AG08395 (cell line): ENCODE measurements at places on chromosomes 6 and 20.

- no peak for DNase-seq
These were observed 53.1 kb upstream of the SMOC2 start for GRCh38 chr6:168387911-168388310.

DNA sequence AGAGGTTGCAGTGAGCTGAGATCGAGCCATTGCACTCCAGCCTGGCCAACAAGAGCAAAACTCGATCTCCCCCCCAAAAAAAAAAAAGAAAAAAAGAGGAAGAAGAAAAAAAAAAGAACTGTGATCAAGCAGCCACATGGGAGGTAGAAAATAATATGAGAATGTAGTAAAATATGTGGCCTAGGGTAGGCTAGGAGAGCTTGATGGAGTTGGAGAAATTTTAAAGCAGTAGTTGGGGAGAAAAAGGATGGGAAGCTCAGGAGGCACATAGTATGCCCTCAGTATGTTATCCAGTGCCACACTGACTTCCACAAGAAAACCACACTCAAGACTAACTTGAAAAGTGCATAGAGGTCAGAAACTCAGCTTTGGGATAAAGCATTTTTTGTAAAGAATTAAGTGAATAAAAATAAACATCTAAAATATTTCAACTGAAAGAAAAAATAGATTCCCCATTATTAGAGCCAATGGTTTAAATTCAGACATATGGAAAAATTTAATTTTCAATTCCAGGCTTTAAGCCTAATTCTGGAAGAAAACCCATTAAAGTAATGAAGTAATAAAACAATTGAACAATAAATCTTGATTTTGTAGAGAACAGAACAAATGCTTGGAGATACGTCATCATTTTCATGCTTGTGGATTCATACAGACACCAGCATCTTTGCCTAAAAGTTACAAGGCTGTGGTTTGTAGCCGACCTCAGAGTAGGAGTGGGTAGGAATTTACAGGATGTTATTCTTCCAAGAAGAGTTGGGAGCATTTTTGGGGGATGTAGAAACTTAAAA is 34.7 kb downstream of the PLEKHG1 start:
- DNase-seq, result no peak

- peak; percentile 70 for DNase-seq
These were observed 16.7 kb upstream of the ENTPD6 start for GRCh38 chr20:25178563-25179438.

DNA sequence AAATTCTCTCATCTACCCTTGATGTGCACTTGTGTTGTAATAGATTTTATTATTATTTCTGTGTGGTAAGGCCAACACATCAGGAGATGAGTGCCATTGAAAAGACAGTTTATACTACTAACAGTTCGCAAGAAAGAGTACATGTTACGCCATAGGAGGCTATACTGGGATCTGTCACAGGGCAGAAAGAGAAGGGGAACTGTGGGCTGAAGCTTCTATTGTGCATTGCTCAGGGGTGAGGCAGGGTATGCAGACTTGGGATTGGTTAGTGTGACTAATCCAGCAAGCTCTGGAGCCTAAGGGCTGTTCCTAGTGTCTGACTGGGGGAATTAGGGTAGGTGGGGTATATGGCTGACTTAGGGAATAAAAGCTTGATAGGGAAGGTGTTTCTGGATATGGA is 50.9 kb downstream of the GPR63 start:
- no peak for DNase-seq

DNA sequence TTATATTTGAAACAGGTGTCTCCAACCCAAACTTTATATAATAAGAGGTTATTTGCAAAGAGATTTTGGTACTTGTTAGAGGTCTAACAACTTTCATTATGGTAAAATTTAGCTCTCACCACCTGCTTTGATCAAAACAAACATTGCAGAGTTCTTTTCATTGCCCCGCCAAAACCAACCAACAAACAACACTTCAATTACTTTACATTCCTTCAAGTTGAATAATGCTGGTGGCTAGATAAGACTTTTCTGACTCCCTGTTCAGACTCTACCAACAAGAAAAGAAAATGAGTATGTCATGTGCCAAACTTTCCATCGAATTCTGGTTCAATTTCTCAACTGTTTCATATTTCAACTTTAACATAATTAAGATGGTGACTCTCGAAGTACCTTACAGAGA is 311.1 kb downstream of the ADGRG6 start:
- no peak for DNase-seq

DNA sequence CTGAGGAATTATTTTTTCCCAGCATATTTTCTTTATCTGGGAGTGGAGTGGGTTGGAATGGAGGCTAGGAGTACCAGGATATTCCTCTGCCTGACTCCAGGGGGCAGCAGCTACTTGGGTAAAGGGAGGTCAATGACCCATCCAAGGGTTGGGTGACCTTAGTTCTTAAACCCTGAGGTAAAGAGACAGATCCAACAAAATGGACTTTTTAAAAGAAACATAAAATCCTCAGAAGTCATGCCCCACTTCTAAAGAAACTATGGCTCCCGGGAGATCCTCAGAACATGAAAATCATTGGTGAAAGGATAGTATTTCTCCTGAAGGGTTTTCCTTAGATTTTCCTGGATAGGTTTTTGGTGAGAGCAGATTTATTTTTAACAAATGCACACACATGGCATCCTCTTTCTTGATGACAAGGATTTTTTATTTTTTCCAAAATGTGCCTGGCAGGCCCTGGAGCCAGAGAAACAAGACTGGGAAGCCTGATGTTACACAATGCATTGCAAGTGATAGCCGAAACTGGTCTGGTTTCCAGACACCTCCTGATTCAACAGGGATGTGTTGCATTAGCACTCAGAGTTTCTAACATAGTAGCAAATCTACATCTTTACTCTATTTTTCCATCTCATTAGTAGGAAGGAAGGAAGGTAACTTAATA is 240.9 kb upstream of the BTBD3 start:
- DNase-seq, result peak; percentile 76

- DNase-seq, result no peak
These were observed 38.4 kb upstream of the FUCA2 start for GRCh38 chr6:143549949-143550268.

GRCh38 chr20:4320291-4320690 is 304.9 kb upstream of the RNF24 start:
- DNase-seq, result no peak

- DNase-seq, result no peak
These were observed 645.8 kb upstream of the ARID1B start for GRCh38 chr6:156131221-156131903.

GRCh38 chr20:358891-359555 is 12.1 kb downstream of the NRSN2 start:
- DNase-seq, result peak; percentile 18

GRCh38 chr20:21982559-21982958 is 277.1 kb downstream of the PAX1 start:
- peak; percentile 20 for DNase-seq

GRCh38 chr20:17666481-17666880 is 15.6 kb downstream of the RRBP1 start:
- no peak for DNase-seq

GRCh38 chr20:16505894-16506293 is 67.4 kb downstream of the KIF16B start:
- no peak for DNase-seq

DNA sequence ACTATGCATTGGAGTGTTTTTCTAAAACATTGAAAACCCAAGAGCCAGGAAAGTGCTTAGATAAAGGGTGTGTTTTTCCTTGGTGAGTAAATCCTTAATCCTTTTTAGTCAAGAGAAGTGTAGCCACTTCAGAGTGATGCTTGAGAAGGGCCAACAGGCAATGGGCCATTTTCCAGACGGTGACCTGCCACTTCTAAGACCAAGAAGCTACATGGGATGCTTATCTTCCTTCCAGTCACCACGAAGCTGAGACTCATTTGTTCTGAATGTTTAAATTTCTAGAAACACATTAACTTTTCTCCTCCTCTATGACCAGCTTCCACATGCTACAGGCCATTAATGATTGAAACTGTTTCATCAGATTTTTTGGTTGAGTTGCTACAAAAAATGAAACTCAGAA is 34.4 kb upstream of the NHSL1 start:
- DNase-seq, result no peak

DNA sequence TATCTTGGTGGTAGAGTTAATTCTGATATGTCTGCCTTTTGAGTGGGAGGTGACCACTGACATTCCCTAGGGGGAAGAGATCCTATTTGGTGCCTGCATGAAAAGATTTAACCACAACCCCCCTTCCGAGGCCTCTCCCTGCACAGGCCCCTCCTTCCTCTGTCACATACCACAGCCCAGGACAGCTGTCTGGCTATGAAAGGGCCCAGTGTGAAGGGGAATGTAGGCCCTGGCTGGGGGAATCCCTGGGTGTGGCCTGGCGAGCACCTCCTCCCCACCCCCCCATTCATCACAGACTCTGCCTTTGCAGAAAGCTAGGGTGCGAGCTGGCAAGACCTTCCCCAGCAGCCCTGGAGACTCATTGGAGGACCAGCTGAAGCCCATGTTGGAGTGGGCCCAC is 27.4 kb upstream of the MAPRE1 start:
- DNase-seq, result no peak

DNA sequence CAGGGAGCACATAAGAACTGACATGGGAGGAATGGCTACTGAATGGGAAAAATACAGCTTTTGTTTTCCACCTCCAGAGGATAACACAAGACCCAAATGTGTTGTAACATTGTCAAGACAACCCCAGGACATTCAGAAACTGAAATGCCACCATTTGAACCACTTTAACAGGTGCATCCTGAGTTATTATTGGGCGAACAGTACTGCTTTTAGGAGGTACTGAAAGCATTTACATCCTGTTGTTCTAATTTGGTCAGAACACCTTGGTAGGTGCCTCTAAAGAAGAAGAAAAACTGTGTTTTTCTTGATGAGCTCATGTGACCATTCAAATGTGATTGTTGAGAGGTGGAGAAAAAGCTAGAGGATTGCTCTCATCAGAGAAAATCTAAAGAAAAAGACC is 6.4 kb upstream of the TXNDC5 start:
- DNase-seq, result no peak

DNA sequence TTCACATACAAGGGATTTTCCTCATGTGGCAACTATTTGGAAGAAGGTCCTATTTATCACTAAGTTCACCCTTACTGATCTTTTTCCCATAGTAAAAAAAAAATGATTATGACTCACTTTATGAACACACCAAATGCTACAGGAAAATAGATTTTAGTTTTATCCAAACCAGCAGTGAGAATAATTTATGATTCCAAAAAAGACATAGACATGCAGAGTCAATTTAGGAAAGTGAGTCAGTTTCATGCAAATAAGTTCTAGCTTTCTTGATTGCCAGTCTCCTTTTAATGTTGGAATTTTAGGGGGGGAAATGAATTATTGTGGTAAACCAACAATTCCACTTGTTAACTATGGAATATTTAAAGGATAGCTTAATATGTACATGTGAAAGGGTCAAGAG is 64.0 kb upstream of the RNF146 start:
- DNase-seq, result peak; percentile 24

GRCh38 chr6:21914121-21914973 is 320.8 kb downstream of the SOX4 start:
- no peak for DNase-seq

DNA sequence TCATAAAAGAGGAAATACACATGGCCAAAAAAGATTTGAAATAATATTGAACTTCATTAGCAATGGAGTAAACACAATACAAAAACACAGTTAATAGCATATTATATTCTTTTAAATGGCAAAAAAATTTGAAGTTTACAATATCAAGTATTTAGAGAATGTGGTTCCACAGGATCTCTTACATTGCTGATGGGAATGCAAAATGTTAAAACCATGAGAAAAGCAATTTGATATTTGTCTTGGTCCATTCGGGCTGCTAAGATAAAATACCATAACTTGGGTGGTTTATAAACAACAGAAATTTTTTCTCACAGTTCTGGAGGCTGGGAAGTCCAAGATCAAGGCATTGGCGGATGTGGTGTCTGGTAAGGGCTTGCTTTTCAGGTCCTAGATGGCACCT is 154.0 kb upstream of the PLN start:
- DNase-seq, result no peak

DNA sequence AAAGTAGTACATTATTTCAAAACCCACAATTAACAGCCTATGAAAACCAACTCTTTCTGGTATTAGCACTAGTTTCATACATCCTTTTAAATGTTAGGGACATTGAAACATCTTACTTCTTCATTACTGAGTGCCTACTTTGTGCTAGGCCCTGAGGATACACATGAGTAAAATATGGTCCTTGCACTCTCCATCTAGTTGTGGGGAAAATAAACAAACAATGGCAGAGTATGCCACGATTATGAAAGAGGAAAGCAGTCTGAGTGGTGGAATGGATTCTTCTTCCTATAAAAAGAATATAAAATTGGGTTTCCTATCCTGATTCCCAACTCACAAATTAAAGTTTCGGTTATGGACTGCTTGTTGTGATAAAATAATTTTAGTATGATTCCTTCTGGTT is 84.9 kb downstream of the ATXN1 start:
- DNase-seq, result no peak

DNA sequence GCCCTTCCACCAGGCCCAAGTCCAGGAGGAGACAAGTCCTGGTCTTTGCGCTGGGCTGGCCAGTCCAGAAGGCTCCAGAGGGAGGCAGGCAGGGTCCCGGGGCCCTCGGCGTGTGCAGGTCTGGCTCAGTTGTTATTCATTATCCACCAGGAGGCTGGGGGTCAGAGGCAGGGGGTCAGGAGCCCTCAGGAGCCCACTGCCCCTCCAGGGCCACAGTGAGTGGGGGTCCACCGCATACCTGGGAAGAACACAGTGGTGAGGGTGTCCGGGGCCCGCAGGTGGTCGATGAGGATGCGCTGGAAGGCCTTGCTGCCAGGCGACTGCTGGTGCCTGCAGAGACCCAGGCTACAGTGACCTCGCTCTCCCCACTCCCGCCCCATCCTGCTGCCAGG is 4.4 kb upstream of the C20orf144 start:
- no peak for DNase-seq

DNA sequence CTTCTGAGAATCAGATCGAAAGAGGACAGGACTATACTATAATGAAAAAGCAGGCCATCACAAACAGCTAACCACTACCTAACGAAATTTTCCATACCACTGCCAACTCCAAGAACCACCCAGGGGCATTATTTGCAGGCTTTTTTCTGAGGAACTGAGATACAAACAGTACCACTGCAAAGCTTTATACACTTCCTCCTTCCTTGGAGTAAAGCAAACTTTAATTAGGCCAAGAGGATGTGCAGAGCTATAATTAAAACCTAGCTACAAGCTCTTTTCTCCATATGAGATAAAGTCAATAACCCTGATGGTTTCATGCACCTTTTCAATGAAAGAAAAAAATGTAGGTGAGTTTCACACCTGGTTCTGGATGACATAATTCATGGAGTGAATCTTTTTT is 68.5 kb downstream of the ELOVL5 start:
- DNase-seq, result no peak

DNA sequence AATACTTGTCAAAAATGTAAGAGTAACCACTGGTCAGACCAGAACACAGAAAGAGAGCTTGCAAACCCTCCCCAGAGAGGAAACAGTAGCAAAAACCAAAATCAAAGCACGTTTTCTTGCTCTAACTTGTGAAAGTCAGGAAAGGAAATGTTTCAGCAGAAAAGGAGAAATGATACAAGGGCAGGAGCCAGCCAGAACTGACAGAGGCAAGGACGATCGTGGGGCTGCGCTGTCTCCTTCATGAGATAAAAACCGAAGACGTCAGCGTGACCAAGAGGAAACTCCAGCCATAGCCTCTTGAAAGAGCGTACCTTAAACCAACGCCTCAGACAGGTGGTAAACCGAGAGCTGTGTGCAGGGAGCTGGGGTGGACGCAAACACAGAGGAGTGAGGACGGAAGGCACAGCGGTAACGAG is 27.5 kb downstream of the LAMA5 start:
- DNase-seq, result no peak
